ENCODE measurements at places on chromosomes 5 and 9.

DNA sequence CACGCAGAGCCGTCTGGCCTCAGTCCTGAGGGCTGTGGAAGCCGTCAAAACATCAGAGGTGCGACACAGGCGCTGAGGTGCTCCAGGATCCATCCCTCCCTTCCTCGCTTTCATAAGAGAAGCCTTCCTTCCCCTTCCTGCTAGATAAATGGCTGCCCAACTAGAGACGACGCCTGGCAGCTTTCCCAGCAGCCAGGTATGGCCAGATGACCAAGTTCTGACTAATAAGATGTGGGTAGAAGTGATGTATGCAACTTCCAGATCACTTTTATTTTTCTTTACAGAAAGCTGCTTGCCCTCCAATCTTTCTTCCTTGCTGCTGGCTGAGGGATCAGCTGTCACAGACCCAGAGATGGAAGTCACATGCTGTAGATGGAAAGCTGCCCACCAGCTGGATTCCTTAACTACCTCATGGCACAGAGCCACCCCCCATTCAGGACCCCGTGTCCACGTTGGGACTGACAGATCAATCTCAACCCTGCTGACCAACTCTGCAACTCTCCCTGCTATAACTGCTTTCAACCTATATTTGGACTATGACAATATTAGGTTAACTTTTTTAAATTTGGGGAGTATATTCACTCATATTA, 8.8 kb downstream of the MAPK9 start:
- DNase-seq = no peak

DNA sequence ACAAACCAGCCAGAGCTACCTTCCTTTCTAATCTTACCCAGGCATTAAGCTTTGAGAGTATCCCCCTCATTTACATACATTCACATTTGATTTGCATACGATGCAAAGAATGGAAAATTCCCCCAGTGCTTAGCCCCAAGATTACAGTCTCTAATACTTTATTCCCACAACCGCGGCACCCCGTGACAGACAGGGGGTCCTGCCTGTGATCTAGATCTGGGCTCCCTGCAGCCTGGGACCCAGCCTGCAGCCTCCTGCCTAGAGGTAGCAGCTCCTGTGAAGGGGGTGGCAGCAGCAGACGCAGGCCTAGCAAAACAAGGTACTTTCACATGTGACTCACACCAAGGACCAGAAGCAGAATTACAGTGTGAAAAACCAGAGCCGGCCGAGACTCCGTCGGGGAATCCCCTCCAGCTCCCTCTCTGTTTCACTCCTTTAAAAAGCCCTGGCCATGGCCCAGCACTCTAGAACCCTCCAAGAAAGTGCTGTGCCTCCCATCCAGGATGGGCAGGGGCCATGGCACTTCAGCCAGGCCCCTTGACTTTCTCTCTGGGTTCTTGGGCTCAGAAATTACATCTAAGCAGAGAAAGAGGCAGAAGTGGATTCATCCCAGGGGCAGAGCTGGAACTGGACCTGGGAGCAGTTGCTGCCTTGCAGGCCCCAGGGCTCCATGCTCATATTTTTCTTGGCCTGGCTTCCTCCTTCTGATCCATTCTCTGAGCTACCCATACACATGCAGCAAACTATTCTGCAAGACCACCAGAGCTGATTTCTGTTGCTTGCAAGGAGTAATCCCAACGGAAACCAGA, 14.0 kb upstream of the TCF7 start:
- peak; percentile 85 for DNase-seq

- DNase-seq = no peak
Measured at GRCh38 chr5:145983446-145983845, 47.1 kb downstream of the SH3RF2 start.

- DNase-seq = no peak
Measured at GRCh38 chr9:129236441-129237145, 58.5 kb upstream of the IER5L start.

GRCh38 chr5:14676320-14676719, 11.8 kb downstream of the OTULIN start:
- no peak for DNase-seq

DNA sequence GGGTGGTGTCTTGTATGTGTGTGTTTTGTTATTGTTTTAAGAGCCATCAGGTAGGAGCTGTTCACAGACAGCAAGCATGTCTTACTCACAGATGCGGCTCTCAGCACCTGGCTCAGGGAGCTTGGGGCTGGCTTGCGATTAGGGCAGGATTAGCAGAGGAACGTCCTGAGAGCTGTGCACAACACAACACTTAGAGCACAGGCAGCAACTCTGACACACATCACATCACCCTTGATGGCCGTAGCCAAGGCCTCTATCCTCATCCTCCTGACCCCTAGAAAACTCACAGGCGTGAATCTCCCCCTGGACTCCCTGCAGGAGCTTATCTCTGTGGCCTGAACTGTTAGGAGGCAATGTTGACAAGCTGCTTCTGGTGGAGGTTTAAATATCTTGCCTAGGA, 7.1 kb upstream of the IL17B start:
- DNase-seq = no peak
